SHP77 treated with DMSO at 0.1 percent for 48 hours (cell line): ENCODE measurements at places on chromosomes 3 and 15.

DNA sequence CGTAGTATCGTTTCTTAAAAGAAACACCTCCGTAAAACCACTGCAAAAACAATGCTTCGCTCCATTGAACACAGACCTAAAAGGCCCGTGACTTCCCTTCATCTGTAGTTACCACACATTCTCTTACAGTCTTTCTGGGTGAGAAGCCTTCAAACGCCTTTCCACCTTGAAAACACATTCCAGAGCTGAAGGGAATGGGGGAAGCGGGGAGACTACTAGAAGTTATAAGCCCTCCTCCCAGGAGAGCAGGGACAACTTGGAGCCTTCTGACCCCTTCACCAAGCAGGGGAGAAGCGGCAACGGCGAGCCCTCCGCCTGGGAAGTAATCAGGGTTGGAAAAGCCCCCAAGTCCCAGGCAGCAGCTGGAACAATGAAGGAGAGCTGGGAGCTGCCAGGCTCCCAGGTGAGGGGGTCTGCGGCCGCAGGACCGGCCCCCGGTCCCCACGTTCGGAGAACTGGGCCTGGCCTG, 461 bp downstream of the SECISBP2L start:
- DNase-seq: no peak

GRCh38 chr15:94453227-94453988, 222.0 kb downstream of the MCTP2 start:
- DNase-seq: no peak

DNA sequence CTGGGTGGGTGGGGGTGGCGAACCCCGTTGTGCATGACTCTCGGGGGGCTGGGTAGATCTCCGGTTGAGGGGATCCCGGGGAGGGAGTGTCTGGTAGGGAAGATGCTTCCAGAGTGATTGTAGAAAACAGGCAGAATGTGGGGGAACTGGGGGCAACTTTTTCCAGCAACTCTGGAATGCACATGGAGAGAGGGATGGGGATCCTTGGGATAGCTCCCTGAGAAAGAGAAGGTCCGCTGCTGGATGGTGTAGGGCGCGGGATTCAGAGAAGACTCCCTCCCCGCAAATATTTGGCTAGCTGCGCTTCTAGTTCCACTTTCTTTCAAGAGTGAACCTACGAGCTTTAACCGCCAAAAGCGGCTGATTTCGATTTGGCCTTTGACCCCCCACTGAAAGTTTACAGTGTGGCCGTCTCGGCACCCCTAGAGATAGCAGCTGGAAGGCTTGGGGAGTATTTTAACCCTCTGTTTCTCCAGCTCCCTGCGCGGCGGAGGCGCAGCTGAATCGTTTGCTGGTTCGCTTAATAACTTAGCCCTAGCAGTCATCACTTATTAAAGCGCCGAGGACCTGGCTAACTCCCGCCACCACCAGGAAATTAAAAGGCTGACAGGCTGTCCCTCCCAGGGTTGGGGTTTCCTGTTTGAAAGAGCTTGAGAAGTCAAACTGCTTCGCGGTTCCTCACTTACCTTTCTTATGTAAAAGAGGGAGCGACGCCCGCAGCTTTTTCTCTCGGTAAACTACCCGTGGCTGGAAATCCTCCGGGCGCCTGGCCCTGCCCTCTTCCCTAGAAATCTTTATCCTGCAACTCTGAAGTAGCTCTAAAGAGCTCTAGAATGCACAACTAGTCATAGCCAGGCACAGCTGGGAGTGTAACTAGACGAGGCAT, 1.2 kb downstream of the PHLDB2 start:
- DNase-seq: peak; percentile 73

GRCh38 chr15:44654858-44655257, 8.6 kb downstream of the SPG11 start:
- no peak for DNase-seq

DNA sequence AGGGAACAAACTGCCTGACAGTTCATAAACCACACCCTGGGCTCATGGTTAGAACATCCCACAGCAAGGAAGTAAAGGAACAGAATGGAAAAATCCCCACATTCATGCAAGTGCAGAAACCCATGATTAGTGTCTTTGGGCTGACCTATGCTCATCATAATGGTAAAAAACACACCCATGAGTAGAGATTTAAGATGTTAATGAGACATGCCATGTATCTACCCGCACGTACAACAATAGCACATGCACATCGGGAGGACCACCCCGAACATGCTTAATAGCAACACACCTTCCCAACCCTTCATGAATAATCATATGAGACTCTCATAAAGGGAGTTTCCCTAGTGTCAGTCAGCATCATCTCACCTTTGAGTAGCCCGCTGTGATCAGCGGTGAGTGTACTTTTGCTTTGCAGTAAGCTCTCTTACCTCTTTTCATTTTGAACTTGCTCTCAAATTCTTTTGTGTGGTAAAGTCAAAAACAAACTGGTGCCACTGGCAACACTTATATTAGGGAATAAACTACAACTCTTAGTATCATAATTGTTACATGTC, 23.2 kb downstream of the ZBED2 start:
- DNase-seq: no peak

- DNase-seq: no peak
Observed at GRCh38 chr3:105424412-105425152, 57.9 kb downstream of the ALCAM start.

DNA sequence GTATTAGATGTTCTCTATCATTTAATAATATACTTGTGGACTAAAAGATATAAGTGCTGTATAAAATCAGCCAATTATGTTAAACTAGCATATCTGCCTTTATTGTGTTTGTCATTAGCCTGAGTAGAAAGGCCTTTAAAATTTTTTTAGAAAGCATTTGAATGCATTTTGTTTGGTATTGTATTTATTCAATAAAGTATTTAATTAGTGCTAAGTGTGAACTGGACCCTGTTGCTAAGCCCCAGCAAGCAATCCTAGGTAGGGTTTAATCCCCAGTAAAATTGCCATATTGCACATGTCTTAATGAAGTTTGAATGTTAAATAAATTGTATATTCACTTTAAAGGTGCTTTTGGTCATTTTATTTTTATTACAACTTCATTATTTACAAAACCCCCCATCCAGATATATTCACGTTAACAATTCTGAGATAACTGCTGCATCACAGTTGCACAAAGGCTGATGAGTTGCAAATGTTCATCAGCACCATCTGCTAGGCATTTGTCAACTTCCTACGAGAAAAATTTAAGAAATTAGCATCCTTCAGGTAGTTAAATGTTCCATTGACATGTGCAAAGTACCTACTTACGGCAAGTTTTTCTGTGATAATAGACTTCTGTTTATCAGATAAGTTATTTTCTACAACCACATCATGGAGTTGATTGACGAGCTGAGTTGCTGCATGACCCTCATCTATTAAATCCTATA, 6.3 kb downstream of the EIF4A2 start:
- no peak for DNase-seq

- no peak for DNase-seq
Observed at GRCh38 chr3:179743913-179744312, 91.1 kb downstream of the USP13 start.

GRCh38 chr3:31836131-31837075, 144.7 kb downstream of the OSBPL10 start:
- DNase-seq: no peak

GRCh38 chr3:158768361-158768787, 33.5 kb upstream of the MFSD1 start:
- no peak for DNase-seq

- peak; percentile 13 for DNase-seq
Observed at GRCh38 chr15:29925227-29926082, 103.2 kb upstream of the TJP1 start.

DNA sequence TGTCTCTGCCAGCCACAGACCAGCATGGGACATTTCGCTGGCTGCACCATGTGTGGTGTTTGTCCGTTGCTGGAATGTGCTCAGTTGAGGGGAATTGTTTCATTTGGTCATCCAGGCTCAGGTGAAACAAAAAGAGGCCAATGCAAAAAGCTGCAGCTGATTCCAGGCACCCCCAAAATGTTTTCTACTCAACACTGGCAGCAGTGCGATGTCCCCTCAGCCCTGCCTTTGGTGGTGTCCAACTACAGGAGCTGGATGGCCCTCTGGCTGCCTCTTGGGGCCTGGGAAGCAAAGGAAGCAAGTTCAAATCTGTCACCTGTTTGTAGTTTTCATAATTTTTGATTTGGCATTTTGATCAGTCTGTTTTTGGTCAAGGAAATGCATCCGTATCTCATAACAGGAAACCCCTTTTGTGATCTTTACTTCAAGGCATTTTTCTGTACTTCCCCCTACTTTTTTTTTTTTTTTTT, 141.8 kb downstream of the EEFSEC start:
- no peak for DNase-seq

- no peak for DNase-seq
Observed at GRCh38 chr3:14676881-14677280, 1.9 kb downstream of the C3orf20 start.
